Activated naive CD8-positive, alpha-beta T cell treated with anti-CD3 and anti-CD28 coated beads for 36 hours (primary cell): ENCODE measurements at places on chromosomes 7 and 10.

DNA sequence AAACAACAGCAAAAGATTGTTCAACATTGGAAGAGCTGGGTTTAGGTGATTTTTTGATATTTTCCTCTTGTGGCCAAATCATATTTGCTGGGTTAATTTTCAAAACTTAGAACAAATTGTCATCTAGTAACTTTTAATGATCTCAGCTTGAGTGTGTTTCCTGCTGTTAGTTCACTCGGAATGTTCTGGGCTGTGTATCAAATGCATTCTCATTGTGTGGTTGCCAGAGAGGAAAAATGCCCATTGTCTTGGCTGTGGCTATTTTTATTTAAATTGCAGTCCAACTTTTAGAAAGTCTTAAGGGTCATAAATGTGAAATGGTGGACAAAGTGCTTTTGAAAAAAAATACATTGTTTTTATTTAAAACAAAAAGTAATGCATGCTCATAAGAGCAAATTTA is 542.0 kb downstream of the TNS3 start:
- DNase-seq: no peak

- DNase-seq: no peak
Observed at GRCh38 chr10:67114945-67115344, 189.1 kb downstream of the LRRTM3 start.

- no peak for DNase-seq
Observed at GRCh38 chr7:99837649-99838361, 10.0 kb downstream of the CYP3A43 start.

DNA sequence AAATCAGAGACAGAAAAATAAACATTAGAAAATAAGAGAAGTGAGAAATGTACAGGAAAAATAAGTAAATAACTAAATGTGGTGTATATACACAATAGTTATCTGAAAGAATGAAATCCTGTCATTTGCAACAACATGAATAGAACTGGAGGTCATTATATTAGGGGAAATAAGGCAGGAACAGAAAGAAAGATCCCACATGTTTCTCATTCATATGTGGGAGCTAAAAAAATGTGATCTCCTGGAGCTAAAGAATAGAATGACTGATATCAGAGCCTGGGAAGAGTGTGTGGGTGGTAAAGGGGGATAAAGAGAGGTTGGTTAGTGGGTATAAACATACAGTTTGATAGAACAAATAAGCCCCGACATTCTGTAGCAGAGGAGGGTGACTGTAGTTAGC is 27.3 kb downstream of the PLXDC2 start:
- no peak for DNase-seq

- DNase-seq: peak; percentile 77
Observed at GRCh38 chr10:75209921-75210281, 695 bp upstream of the VDAC2 start.

DNA sequence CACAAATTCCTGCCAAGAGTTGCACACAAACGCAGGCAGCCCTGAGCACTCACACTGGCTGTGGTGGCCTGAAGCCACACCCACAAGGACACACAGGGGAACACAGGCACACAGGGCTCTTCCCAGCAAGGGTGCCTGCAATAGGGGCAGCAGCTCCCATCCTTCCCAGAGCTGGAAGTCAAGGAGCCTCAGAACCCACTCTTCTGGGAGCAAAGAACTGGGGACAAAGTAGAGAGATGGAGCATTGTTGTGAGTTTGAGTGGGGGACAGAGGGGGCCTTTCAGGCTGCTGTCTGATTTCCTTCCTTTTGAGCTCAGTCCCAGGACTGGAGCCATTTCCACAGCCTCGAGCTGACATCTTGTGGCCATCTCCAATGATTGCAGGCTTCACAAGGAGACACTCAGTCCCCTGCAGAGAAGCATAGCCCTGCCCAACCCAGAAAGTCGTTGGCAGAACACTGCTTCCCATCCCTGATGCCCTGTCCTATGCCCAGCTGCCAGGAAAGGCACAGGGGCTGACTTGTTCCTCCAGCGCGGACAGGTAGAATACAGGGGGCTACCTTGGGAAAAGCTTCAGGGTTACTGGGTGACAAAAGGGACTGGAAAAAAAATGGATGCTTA is 34.4 kb upstream of the SLF2 start:
- peak; percentile 18 for DNase-seq

GRCh38 chr7:95817866-95818640 is 45.7 kb downstream of the DYNC1I1 start:
- no peak for DNase-seq

DNA sequence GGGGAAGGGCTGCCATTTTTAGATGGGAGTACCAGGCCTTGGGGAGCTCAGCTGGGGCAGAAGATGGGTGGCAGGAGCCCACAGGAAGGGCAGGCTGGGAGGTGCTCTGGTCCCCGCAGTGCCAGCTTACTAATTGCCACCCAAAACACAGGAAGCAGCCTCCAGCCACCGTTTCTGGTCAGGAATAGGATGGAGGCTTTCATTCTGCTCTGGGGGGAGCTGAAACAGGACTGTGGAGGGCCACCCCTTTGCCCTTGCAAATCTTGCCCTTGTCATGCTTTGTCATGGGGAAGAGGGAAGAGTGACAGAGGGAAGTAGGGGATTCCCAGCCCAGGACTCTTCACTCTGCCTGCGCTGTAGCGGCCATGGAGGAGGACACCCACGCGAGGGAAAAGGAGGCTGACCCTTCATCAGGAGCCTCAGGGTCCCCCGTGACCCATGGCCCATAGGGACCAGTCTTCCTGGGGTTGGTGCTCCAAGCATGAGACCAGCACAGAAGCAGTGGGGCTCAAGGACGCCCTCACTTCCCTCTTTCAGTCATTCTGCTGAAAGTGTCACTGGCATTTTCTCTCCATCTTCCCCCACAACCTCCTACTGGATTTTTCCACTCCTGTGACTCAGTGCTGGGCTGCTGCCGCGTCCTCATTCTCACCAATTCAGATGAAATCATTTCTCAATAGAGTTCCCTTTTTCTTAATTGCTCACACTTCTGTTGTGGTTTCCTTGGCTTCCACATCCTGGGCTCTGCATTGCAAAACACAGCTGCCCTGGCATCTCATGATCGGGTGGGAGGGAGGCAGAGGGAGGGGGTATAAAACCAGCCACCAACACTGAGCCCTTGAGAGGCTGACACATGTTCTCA is 61.9 kb downstream of the MKI67 start:
- peak; percentile 81 for DNase-seq

DNA sequence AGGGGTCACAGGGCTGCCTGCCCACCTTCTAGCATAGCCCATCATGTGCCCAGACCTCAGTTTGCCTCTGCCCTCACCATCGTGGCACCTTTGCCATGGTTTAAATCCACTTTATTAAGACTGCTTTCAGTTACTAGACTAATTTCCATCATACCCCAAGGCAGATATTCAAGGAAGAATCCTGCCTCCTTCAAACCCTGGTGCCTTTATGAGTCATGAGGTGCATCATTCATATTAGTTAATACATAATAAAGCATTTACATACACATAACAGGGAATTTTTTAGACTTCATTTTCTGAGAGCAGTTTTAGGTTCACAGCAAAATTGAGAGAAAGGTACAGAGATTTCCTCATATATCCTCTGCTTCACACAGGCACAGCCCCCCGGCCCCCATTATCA is 62.8 kb downstream of the CXCL12 start:
- no peak for DNase-seq

DNA sequence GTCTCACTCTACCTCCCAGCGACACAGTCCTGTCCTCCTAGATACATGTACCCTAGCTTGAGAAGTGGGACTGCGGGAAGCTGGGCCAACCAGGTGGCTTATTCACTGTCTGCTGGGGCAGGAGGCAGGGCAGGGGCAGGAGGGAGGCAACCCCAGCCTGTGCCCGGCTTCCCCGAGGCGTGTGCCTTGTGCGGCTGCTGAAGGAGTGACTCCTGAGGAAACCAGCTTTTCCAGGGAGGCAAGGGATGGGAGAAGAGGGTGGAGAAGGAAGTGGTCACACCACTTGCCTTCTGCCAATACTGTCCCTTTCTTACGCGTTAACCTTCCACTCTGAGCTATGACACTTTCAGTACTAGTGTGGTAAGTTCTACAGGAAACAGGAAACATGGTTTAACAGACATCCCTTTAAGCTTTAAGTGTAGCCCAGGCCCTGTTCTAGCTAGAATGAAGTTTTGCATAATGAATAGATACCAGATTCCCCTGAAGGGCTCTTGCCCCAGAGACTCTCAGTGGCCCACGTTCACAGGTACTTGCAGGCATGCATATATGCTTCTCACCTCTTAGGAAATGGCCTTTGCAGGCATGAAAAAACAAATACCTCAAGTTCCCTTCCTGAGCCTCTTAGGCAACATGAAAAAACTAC is 40.6 kb downstream of the SYPL1 start:
- DNase-seq: peak; percentile 43

DNA sequence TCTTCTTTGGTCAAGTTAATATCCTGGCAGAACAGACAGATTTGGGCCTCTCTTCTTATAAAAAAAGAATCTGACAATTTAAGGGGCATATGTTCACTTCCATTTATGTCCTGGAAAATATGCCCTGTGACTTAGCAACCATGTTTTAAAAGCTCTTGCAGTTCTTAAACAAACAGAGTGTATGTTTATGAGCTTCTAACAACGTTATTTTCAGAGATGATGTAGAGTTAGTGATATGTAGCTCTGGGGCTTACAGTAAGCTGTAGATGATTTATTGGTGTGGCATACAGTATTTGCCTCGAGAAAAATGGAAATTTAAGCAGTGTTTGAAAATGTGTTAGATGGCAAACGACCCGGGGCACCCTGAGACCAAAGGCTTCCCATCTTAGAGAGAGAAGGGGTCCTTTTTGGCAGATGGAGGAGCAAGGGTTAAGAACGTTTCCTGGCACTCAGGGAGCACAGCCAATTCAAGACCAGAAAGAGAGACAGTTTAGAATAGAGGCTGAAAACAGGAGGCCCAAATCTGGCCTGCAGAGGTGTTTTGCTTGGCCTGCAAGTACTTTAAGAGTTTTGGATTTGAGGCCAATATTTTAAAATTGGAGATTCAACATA is 397.5 kb downstream of the KCNMA1 start:
- no peak for DNase-seq

DNA sequence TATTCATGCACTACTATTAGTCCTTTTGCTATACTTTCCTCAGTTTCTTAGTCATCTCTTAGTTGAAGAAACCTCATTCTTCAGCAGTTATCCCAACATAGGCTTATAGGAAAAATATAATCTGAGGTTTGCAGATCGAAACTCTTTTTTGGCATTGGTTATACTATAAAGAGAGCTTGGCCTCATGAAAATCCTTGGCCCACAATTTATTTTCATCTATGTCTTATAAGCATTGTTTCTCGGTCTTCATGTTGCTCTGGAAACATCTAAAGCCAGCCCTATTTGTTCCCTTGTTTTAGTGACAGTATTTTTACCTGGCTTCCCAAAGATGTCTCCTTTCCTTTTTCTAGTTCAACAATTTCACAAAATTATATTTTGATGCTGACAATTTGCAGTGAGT is 345.1 kb upstream of the PRKCQ start:
- no peak for DNase-seq

DNA sequence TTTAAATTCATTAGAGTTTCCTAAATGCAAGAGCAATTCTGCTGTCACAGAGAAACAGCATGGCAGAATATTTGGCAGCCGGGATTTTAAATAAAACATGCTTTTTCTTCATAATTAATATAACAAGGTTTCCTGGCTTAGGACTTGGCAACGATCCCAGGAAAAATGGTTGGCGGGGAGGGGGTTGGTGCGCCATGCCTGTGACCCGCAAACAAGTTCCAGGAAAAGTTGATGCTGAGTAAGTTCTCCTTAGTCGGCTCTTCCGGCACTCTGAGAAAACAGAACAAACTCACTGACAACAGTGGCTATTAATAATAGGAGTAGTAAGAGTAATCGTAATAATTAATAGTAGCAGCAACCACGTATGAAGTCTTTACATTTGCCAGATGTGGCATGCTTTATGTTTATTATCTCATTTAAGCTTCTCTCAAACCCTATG is 4.6 kb downstream of the HABP2 start:
- DNase-seq: no peak

DNA sequence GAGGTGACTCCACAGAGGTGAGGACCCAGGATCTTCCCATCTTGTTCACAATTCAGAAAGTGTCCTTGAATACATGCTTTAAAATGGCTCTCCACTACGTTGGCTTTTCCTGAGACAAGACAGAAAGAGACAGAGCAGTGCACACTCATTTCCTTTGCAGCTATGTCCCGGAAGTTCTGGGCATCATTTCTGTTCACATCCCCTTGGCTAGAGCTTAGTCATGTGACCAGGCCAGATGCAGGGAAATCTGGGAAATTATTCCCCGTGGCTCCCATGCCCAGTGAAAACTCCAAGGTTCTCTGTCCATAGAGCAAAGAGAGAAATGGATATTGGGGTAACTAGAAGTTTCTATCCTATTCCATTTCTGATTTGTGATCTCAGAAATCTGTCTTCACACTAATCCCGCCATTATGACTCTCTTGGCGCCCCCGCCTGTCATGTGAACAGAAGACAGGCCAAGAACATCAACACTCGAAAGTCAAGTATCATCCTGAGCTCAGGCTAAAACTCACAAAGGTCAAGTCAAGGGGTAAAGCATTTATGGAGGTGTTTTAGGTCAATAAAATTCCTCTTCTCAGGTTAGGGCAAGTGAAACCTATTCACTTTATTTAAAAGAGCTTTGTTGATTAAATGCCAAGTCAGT is 251.4 kb upstream of the HABP2 start:
- no peak for DNase-seq

DNA sequence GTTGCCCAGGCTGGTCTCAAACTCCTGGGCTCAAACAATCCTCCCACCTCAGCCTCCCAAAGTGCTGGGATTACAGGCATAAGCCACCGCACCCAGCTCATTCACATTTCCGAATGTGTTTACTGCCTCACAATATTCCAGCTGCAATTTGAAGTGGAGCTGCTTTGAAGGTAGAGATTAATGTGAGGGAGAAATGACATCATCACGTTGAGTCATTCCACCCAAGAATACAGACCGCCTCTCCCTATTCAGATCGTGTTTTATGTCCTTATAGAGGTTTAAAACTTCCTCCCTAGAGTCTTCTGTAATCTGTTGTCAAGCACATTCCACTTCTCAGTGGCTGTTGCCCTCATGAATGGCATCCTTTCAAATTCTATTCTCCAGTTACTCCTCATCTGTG is 100.4 kb upstream of the PDGFA start:
- DNase-seq: no peak

DNA sequence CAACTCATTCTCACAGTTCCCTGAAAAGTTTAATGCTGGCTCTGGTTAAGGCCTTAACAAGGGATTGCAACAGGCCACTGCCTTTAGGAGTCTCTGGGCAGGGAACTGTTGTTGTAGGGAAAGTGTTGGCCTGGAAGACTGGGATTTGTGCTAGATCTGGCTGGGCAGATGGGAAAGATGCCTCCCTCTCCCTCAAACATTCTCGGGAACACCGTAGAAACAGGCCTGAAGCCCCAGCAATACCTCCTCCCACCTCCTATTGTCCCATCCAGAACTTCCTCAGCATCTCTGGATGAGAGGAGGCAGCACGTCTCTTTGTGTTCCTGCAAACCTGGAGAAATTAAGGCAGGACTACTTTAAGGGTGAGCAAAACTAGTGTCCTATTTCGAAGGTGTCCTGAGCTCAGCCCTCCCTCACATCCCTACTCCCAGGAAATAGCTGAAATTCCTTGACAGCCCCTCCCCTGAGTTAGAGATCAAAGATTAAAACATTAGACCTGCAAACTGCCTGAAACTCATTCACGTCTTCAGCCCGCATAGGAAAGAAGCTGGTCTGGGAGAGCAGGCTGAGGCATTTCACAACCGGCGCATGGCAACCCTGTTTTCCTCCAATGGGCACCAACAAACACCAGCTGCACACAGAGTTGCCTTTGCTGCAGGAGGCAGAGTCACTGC is 10.9 kb upstream of the MAP3K8 start:
- no peak for DNase-seq

- DNase-seq: no peak
Observed at GRCh38 chr10:68302503-68302823, 29.4 kb upstream of the HNRNPH3 start.
